ENCODE measurements at places on chromosomes 6 and 20. TPM values are rescaled to one million over a fixed set of nuclear protein-coding genes. Genes with fewer than 3 reads are reported as not detected.

DNA sequence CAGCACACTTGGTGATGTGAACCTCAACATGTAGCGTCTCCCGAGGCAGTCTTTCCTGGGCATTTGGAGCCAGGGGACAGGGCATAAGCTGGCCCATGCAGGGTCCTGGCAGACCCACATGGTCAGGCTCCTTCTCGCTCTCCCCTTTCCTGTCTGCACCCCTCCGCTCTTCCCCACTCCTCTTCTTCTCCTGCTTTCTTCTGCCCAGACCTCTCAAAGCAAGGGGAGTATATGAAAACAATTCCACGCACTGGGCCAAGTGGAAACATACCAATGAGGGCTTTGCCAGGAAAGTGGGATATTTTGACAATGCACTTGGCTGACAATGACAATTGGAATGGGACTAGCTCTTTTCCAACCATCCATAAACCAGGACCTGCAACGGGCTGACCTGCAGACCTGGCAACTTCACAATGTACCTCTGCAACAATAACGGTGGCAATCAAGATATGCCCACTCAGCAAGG lies 58.9 kb upstream of the TRAF3IP2 start:
- no peak for DNase-seq

GRCh38 chr20:859751-860231 lies 26.3 kb downstream of the FAM110A start:
- no peak for DNase-seq

DNA sequence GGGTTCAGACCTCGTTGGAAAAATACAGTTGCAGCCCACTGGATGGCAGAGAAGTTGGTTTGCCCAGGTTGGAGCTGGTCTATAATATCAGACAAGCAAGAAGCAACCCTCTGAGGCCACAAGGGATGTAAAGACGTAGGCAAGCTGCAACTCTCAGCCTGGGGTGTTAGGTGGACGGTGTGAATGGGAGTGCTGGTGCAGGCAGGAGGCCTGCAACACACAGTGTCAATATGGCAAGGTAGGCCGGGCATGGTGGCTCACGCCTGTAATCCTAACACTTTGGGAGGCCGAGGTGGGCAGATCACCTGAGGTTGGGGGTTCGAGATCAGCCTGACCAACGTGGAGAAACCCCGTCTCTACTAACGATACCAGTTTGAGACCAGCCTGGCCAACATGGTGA lies 10.5 kb downstream of the VPS16 start:
- no peak for DNase-seq

DNA sequence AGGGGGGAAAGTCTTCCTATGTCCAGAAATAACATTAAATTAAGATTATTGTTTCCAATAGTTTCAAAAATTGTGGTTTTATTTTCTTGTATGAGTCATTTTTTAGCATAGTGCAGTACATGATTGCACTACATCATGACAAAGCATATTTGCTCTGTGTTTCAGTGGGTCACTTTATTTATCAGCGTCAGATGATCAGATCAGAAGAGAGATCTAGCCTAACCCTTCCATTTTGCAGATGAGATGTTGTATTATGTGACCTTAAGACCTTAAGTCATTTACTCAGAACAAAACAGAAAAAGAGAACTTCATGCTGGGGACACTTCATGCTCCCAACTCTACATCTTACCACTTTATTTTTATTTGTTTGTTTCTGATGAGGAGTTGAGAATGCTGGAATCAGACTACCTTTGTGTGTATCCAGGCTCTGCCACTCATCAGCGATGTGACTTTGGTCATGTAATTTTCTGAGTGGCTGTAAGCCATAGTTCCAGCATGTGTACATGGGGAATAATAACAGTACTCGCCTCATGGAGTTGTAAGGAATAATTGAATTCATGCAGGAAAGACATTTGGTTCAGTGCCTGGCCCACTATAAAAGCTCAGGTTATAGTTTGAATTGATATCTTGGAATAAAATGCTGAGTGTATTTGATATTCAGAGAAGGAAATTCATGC lies 13.5 kb downstream of the EYA4 start:
- no peak for DNase-seq

- DNase-seq = no peak
These were observed 222.9 kb downstream of the UBE3D start for GRCh38 chr6:82842721-82843120.

DNA sequence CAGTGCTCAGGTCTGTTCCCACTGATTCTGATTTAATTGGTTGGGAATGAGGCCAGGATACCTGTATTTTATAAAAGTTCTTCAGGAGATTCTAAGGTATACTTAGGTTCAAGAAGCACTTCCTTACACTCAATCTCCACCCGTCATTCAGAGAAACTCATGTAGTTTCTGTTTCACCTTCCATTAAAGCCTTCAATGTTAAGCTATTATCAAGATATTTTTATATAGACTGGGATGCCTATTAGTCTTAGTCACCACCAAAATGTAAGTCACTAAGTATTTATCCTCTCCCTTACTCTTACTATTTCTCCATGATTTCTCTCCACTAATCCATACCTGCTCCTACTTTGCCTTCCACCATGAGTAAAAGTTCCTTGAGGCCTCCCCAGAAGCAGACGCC lies 38.1 kb upstream of the GCLC start:
- no peak for DNase-seq

- no peak for DNase-seq
These were observed 260.3 kb downstream of the ALDH8A1 start for GRCh38 chr6:134689641-134690040.

GRCh38 chr20:57470212-57470522 lies 54.8 kb downstream of the CTCFL start:
- DNase-seq = peak; percentile 61

DNA sequence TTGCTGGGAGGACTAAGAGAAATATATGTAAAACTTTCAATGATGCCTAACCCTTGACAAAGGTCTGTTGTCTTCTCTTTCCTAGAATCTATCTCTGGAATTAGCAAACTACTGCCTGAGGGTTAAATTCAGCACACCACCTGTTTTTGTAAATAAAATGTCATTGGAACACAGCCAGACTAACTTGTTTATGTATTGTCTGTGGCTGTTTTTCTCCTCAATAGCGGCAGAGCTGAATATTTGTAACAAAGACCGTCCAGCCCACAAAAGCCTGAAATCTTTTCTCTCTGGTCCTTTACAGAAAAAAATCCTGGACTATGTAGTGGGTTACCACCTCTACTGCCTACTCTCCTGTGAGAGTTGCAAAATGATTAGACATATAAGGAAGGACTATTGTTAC lies 33.3 kb upstream of the SYNDIG1 start:
- no peak for DNase-seq

- DNase-seq = no peak
These were observed 1268.8 kb downstream of the EPHA7 start for GRCh38 chr6:92150553-92150952.

- DNase-seq = peak; percentile 66
These were observed 101.5 kb downstream of the SGK1 start for GRCh38 chr6:134216301-134217010.

The MCHR2 gene
- total RNA-seq = not detected

All from OCI-LY7 (cell line).